ENCODE measurements at places on chromosomes 2 and 18. TPM values are rescaled to one million over a fixed set of nuclear protein-coding genes. Genes with fewer than 3 reads are reported as not detected.

Gene ERLEC1
- 60.8 TPM for total RNA-seq

Gene TPGS2
- 247 TPM for total RNA-seq

Gene HNMT
- 3.4 TPM for total RNA-seq

Gene CDK15
- total RNA-seq: 0.16 TPM

Gene ACADL
- total RNA-seq: not detected

Gene SAG
- total RNA-seq: not detected

Gene AOX1
- 17.5 TPM for total RNA-seq

Gene C1GALT1C1L
- not detected for total RNA-seq

Gene CNGA3
- total RNA-seq: not detected

Gene ENOSF1
- 20.1 TPM for total RNA-seq

Gene ASXL3
- 0.11 TPM for total RNA-seq

Gene DSG4
- under 0.01 TPM for total RNA-seq

Gene TLX2
- total RNA-seq: 0.08 TPM

Gene ARHGEF4
- total RNA-seq: 34.5 TPM

Gene GAD1
- total RNA-seq: 2.1 TPM

Gene C2orf78
- total RNA-seq: not detected

Gene DYSF
- 1.3 TPM for total RNA-seq

Gene TRIM43
- total RNA-seq: not detected

Gene OBSL1
- 29.7 TPM for total RNA-seq

Gene SKOR2
- total RNA-seq: not detected

Data from hair follicular keratinocyte (primary cell).